Stimulated activated naive CD8-positive, alpha-beta T cell treated with anti-CD3 and anti-CD28 coated beads, Interleukin-15, Interleukin-2, amounts not matched to agents 100 U/mL and 50 U/mL, for 24 hours (primary cell): ENCODE measurements at places on chromosomes 6 and 20.

DNA sequence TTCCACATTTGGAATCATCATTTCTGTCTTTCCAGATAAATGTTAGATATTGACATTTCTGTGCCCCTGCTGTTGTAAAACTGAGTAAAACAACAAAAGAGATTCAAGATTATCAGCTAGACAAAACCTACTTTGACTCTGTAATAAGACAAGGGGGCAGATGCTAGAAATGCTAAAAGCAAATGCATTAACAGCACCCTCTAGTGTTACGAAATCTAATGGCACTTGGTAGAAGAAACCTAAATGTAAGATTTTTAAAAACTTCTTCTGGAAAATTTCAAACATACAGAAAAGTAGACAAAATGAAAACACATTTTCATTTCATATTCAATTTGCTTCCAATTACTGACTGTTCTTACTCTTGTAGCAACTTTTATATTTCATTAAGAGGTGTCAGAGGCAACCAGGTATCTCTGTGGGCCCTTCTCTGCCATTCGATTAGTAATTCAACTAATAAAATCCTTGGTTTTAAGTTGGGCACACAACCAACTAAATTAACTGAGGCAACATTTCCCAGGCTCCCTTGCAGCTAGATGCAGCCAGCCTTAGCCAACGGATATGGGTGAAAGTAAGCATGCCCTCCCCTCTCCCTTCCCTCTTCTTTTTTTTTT, 45.0 kb downstream of the SLC23A2 start:
- no peak for DNase-seq

DNA sequence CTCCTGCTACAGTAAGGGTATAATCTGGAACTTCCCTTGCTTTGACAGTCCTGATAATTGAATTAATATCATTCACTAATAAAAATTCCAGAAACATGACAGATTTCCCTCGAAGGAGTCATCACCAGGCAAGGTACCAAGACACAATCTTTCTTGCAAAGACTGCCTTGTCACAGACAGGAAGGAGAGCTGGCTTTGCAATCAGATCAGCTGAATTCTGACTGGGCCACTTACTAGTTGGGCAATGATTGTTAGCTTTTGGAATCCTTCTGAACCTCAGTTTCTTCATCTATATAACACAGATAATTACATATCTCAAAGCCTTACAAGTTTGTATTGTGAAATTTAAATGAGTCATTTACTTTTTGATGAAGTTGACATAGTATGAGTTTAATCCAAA, 344.2 kb downstream of the RFPL4B start:
- DNase-seq, result no peak

DNA sequence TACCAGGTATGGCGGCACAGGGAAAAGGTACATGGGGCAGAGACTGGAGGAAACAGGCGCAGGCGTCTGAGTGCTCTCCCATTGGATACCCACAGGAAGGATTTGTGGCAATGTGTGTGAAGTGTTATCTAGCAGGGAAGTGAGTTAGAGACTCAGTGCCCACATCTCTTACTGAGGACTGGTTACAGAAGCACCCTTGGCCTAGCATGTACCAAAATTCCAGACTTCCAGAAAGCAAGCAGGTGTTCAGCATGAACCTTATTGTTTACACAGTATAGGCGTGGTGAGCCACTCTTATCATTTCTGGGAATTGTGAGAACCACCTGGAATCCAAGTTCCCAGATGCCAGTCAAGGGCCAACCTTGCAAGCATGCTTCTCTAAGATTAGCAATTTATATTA, 14.2 kb downstream of the MANBAL start:
- DNase-seq, result no peak

GRCh38 chr6:138465007-138465645, 34.2 kb downstream of the NHSL1 start:
- DNase-seq, result no peak

- no peak for DNase-seq
Measured at GRCh38 chr6:158383542-158383941, 71.3 kb downstream of the TULP4 start.

DNA sequence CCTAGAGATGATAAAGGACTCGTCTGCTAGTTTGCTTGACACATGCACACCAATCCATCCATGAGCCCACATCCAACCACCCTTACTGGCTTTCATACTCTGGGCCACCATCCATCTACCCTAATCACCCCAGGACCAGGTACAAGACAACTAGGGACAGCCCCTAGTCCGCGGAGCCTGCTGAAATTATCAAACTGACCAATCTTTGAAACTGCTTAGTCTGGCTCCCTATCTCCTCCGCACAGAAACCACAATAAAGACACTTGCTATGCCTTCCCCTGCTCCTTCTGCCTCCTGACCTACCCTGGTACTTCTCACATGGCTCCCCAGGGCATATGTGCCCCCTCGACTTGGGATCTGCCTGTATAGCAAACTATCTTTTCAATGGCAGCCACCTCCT, 33.1 kb downstream of the PXDC1 start:
- DNase-seq, result no peak

DNA sequence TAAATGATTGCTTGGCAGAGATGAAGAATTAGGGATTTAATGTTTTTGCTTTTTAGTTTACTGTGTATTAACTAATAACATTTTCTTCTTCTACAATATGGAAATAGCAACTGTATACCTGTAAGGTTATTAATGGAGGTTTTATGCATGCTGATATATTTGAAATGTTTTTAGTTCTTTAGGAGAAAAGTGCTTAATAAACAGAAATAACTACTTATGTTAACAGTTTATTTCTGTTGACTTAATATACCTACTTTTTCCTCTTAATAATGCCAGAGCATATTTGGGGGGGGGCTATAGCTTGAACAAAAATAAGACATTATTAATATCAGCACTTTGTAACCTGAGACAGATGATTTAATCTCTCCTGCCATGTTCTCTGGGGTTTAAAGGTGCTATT, 33.6 kb downstream of the PLCB4 start:
- DNase-seq, result no peak

GRCh38 chr6:164015088-164015484, 600.6 kb downstream of the QKI start:
- no peak for DNase-seq

- no peak for DNase-seq
Measured at GRCh38 chr20:50304923-50305635, 114.4 kb downstream of the CEBPB start.

GRCh38 chr6:76264468-76264867, 192.0 kb upstream of the IMPG1 start:
- DNase-seq, result no peak

- DNase-seq, result no peak
Measured at GRCh38 chr6:106792536-106793236, 163.3 kb downstream of the QRSL1 start.

DNA sequence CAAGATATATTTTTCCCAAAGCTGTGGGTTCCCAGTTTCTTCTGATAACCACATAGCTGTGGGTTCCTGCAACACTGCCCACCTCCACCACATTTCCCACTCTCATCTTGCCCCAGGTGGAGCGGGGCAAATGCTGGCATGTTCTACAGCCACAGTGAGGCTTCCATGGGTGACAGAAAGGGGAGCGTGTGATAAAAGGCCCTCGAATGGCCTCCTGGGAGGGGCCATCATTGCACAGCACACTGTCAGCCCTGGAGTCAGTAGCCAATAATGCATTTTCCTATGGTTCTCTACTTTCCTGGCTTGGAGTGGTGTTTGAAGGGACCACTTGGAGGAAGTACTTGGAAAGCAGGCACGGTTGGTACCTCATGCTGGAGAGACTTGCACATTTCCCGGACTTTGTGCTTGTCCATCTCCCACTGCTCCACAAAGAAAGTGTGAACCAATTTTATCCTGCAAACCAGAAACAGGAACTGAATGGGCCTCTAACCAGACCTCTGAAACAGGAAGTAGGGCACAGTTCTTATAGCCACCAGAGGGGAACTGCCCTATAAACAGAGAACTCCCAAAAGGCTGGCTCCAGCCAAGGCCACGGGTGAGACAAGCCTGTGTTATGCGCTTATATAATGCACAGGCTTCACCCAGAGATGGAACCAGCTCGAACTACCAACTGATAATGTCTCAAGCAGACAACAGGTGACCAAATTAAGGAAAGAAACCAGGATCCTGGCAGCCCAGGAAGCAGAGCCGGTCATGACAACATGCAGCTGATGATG, 8.6 kb downstream of the MAP3K5 start:
- DNase-seq, result no peak

DNA sequence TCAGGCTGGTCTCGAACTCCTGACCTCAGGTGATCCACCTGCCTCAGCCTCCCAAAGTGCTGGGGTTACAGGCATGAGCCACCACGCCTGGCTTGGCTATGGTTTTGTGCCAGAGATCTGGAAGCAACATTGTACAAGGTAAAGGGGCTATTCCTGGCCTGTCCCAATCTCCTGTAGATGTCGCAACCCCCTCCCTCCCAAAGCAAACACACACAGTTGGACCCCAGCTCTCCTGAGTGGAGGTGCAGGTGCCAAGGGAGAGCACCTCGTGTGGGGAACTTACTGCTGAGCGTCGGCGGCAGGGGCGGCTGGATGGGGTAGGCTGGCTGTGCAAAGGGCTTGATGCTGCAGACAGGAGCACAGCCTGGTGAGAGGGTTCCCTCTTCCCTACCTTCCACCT, 8.8 kb downstream of the RPL10A start:
- no peak for DNase-seq

- no peak for DNase-seq
Measured at GRCh38 chr6:41186031-41186562, 14.9 kb downstream of the TREML2 start.

DNA sequence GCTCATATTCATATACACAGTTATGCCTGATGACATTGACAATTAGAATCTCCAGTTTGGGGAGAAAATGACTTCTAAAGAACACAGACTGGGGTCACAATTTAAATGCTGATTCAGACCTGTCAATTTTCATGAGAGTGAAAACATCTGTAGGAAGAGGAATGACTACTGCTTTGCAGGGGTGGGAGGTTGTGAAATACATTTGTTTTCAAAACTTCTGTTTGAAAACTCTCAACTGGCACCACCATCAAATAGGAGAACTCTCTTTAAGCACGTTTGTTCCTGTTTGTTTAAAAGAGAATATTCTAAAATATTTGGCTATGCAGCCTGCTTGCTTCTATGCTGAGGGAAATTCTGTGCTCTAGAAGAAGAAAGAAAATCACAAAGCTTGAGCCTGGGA, 50.8 kb upstream of the ADGRF5 start:
- no peak for DNase-seq

GRCh38 chr6:44131892-44132291, 4.5 kb downstream of the TMEM63B start:
- DNase-seq, result no peak

DNA sequence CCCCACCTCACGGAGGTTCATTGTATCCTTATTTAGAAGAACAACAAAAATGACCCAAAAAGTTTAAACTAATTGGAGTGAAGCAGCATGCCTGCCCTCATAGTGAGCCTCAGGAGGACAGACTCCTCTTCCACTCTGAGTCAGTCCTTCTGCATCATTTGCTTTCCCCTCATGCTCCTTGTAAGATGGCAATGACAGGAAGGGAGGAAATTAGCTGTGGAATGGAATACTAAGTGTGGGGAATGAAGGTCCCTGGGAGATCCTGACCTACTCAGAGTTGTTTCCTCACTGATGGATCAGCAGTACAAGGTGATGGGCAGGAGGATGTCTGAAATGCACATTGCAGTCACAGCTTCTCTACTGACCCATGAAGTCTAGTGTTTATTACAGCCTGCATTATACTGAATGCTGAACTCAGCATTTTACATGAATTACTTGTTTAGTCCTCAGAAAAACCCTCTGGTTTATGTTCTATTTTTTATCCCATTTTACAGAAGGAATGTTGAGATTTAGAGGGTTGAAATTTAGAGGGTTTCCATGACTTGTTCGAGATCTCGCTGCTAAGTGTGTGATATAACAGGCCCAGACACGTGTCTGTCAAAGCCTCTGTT, 212.0 kb upstream of the PCSK2 start:
- DNase-seq, result no peak

- DNase-seq, result no peak
Measured at GRCh38 chr20:52791091-52791490, 181.1 kb upstream of the TSHZ2 start.

- DNase-seq, result no peak
Measured at GRCh38 chr20:9566977-9567376, 52.6 kb downstream of the LAMP5 start.

- DNase-seq, result no peak
Measured at GRCh38 chr6:30837870-30838269, 46.4 kb upstream of the DDR1 start.

- no peak for DNase-seq
Measured at GRCh38 chr6:30361661-30362060, 16.7 kb downstream of the RPP21 start.
